Activated naive CD4-positive, alpha-beta T cell treated with anti-CD3 and anti-CD28 coated beads for 36 hours (primary cell): ENCODE measurements at places on chromosomes 6 and 20.

GRCh38 chr20:53980031-53980465 lies 90.3 kb downstream of the BCAS1 start:
- no peak for DNase-seq
- H3K27me3 ChIP-seq = peaks cover 3% of the 10 kb centered on the region
- no peaks in the 10 kb centered on the region for H3K4me1 ChIP-seq
- no peaks in the 10 kb centered on the region for H3K36me3 ChIP-seq
- no peak overlapping the region for H3K4me3 ChIP-seq

- no peaks in the 10 kb centered on the region for H3K4me1 ChIP-seq
- no peak for DNase-seq
- no peak overlapping the region for H3K27ac ChIP-seq
- H3K27me3 ChIP-seq = no peaks in the 10 kb centered on the region
Observed at GRCh38 chr20:12435268-12435667, 517.6 kb downstream of the BTBD3 start.

DNA sequence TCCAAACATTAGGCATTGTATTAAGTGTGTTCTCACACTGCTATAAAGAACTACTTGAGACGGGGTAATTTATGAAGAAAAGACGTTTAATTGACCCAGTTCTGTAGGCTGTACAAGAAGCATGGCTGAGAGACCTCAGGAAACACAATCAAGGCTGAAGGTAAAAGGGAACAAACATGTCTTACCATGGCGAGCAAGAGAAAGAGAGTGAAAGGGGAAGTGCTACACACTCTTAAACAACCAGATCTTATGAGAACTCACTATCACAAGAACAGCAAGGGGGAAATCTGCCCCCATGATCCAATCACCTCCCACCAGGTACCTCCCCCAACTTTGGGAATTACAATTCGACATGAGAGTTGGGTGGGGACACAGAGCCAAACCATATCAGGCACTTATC lies 86.6 kb upstream of the TOP1 start:
- no peaks in the 10 kb centered on the region for H3K4me1 ChIP-seq
- H3K27me3 ChIP-seq = no peaks in the 10 kb centered on the region
- H3K4me3 ChIP-seq = no peak overlapping the region
- no peak for DNase-seq

GRCh38 chr6:31631681-31632278 lies 11.3 kb downstream of the PRRC2A start:
- H3K4me3 ChIP-seq = no peak overlapping the region
- H3K27me3 ChIP-seq = no peaks in the 10 kb centered on the region
- DNase-seq = no peak
- no peak overlapping the region for H3K27ac ChIP-seq

- H3K4me3 ChIP-seq = no peak overlapping the region
- no peak for DNase-seq
- H3K36me3 ChIP-seq = no peaks in the 10 kb centered on the region
- H3K4me1 ChIP-seq = no peaks in the 10 kb centered on the region
- peaks cover 2% of the 10 kb centered on the region for H3K27me3 ChIP-seq
Observed at GRCh38 chr20:32072168-32072750, 20.2 kb downstream of the HCK start.

DNA sequence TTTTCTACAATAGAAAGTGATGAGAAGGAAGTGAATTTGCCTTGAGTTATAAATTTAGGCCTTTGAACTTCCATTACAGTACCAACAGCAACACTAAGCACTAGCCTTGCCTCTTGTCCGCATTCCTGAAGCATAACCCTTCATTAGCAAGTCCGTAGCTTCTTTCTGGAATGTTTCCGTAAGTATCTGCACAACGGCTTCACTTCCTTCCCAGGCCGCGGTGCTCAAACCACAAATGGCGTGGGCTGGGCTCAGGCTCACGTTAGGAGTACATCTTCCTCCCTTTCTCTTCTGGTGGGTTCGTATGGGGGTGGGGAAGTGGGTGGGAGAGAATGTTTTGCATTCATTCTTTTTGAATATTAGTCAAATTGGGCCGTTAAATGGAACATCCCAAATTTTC lies 193.8 kb upstream of the SNX9 start:
- H3K27ac ChIP-seq = no peak overlapping the region
- peaks cover 5% of the 10 kb centered on the region for H3K4me1 ChIP-seq
- no peaks in the 10 kb centered on the region for H3K36me3 ChIP-seq
- H3K27me3 ChIP-seq = no peaks in the 10 kb centered on the region
- H3K4me3 ChIP-seq = no peak overlapping the region
- DNase-seq = peak; percentile 15

DNA sequence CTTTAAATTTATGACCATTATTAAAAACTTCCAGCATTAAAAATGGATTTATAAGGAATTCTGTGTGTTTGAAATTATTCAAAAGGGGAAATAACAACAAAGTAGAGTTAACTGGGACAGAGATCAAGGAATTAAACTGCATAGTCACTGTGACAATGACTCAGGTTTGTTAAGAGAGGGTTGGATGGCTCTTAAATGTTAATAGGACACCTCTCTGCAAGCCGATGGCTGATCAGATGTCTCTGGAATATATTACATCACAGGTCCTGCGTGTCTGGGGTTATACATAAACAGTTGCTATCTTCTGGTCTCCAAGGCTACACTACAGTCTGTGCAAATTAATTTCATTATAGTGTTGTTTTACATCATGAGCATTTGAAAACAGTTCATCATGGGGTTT lies 574.3 kb downstream of the COL12A1 start:
- no peak overlapping the region for H3K4me3 ChIP-seq
- no peaks in the 10 kb centered on the region for H3K27me3 ChIP-seq
- DNase-seq = no peak
- H3K4me1 ChIP-seq = no peaks in the 10 kb centered on the region
- H3K36me3 ChIP-seq = no peaks in the 10 kb centered on the region
- no peak overlapping the region for H3K27ac ChIP-seq

GRCh38 chr20:23419995-23420901 lies 1.0 kb downstream of the NAPB start:
- peak overlapping the region; percentile 81 for H3K4me3 ChIP-seq
- peaks cover 3% of the 10 kb centered on the region for H3K36me3 ChIP-seq
- H3K27me3 ChIP-seq = peaks cover 2% of the 10 kb centered on the region
- peak; percentile 61 for DNase-seq
- peak overlapping the region; percentile 75 for H3K27ac ChIP-seq
- H3K4me1 ChIP-seq = peaks cover 30% of the 10 kb centered on the region

DNA sequence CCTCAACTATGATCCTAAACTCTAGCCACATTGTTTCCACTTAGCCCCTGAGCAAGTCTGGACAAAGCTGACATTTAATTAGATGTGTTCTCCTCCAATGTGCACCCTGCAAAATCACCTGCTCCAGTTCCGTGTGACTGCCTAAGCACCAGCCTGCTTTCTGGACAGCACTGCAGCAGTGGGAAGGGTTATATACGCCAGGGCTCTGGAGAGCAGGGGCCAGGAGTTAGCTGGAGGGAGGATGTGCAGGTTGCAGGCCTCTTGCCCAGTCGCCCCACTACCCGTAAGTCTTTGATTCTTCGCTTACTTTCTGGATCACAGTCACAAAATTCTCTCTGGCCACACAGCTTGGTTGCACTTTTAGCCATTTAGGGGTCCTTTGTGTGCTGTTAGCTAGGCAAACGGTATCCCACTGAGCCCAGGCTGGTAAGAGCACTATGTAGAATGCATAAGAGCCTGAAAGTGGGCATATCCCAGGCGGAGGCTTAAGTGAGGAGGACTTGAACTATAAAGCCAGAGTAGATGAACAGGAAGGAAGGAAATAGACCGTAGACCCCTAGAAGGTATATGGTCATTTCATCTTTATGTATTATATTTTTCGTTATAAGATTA lies 10.7 kb upstream of the PLEKHG1 start:
- no peak overlapping the region for H3K4me3 ChIP-seq
- H3K27ac ChIP-seq = no peak overlapping the region
- no peaks in the 10 kb centered on the region for H3K4me1 ChIP-seq

- no peak overlapping the region for H3K4me3 ChIP-seq
- no peaks in the 10 kb centered on the region for H3K36me3 ChIP-seq
- no peak overlapping the region for H3K27ac ChIP-seq
- DNase-seq = no peak
- no peaks in the 10 kb centered on the region for H3K27me3 ChIP-seq
Observed at GRCh38 chr6:163001330-163001729, 273.6 kb downstream of the PACRG start.

DNA sequence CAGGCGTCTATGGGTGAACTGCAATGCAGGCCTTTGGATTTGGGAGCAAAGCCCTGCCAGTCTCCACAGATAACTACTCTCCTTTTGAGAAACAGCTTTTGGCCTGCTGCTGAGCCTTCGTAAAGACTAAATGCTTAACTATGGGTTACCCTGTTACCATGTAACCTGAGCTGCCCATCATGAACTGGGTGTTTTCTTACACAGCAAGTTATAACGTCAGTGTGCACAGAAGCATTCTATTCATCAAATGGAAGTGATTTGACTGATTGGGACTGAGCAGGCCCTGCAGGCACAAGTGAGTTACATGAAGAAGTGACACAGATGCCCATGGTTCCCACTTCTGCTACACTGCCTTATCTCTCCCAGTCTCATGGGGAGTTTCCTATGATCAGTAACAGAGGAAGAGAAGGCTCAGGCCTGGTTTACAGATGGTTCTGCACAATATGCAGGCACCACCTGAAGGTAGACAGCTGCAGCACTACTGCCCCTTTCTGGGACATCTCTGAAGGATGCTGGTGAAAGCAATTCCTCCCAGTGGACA lies 319.1 kb downstream of the CD83 start:
- no peaks in the 10 kb centered on the region for H3K27me3 ChIP-seq
- no peaks in the 10 kb centered on the region for H3K4me1 ChIP-seq
- no peak overlapping the region for H3K27ac ChIP-seq
- DNase-seq = no peak
- H3K4me3 ChIP-seq = no peak overlapping the region
- no peaks in the 10 kb centered on the region for H3K36me3 ChIP-seq

- H3K4me3 ChIP-seq = no peak overlapping the region
- H3K36me3 ChIP-seq = no peaks in the 10 kb centered on the region
- peaks cover 2% of the 10 kb centered on the region for H3K27me3 ChIP-seq
Observed at GRCh38 chr6:36358226-36358915, 21.7 kb upstream of the BNIP5 start.

GRCh38 chr20:20955892-20956291 lies 150.3 kb downstream of the LINC00237 start:
- no peaks in the 10 kb centered on the region for H3K4me1 ChIP-seq
- peaks cover 24% of the 10 kb centered on the region for H3K27me3 ChIP-seq
- no peak for DNase-seq
- no peak overlapping the region for H3K4me3 ChIP-seq
- no peaks in the 10 kb centered on the region for H3K36me3 ChIP-seq

DNA sequence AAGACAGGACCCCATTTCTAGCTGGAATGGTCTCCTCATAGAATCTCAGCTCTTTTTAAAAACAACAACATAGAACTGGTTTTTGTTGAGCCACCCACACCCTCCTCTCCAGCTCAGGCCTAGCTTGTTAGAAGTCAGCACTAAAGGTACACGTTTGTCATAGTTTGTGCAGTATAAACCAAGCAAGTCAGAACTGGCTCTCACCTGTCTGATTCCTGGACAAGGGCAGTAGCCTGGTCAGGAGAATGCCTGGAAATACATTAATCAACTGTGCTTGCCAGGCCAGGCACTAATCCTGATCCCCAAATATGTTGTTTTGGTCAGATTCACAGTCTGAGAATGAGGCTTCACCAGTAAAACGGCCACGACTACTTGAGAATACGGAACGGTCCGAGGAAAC lies 296.7 kb downstream of the ZFAND3 start:
- no peaks in the 10 kb centered on the region for H3K27me3 ChIP-seq
- peaks cover 2% of the 10 kb centered on the region for H3K4me1 ChIP-seq
- no peak overlapping the region for H3K4me3 ChIP-seq
- no peak for DNase-seq
- peaks cover 5% of the 10 kb centered on the region for H3K36me3 ChIP-seq

- H3K27me3 ChIP-seq = no peaks in the 10 kb centered on the region
- H3K4me3 ChIP-seq = no peak overlapping the region
- H3K4me1 ChIP-seq = no peaks in the 10 kb centered on the region
- no peaks in the 10 kb centered on the region for H3K36me3 ChIP-seq
Observed at GRCh38 chr20:33108661-33109060, 29.2 kb downstream of the BPIFB4 start.

DNA sequence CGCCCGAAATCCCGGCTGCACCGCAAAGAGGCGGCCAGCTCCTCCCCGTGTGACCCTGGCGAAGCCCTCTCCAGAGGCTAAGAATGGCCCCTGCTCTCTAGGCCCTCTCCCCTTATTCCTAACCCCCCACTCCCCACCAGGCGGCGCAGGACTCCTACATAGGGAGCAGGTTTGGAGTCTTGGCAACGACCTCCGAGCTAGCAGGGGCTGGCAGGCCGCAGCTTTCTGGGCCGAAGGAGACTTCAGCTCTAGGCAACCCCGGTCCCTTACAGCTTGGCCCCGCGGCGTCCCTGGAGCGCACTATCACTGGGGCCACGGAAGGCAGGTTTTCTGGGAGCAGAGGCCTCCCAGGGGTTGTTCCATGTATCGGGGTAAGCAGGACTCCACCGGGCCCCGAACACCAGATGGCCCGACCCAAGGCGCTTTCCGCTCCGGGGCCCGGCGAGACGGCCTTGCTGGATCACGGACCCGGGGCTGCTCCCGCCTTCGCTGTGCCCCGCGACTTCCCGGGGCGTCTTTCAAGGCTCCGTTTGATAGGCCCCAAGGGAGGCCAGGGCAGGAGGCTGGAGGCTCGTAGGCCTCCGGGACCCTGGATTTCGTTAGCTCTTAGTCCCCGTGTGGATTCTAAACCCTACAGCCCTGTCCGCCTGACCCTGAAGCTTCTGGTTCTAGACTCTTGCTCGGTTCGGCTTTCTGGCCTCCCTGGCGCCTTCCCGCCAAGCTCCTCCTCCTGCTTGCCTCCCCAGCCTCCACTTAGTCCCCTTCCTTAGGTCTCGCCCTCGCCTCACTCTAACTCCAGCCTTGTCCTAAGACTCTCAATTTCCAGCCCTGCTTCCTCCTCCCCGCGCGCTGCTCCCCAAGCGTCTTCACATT lies 1.9 kb downstream of the SLC32A1 start:
- H3K36me3 ChIP-seq = no peaks in the 10 kb centered on the region
- peaks cover 57% of the 10 kb centered on the region for H3K4me1 ChIP-seq
- DNase-seq = peak; percentile 76

GRCh38 chr6:97085772-97086171 lies 161.2 kb downstream of the KLHL32 start:
- H3K27me3 ChIP-seq = no peaks in the 10 kb centered on the region
- peaks cover under 1% of the 10 kb centered on the region for H3K4me1 ChIP-seq
- no peaks in the 10 kb centered on the region for H3K36me3 ChIP-seq
- DNase-seq = no peak

GRCh38 chr6:6931071-6932025 lies 176.4 kb upstream of the RREB1 start:
- H3K27ac ChIP-seq = no peak overlapping the region
- H3K4me3 ChIP-seq = no peak overlapping the region
- H3K27me3 ChIP-seq = peaks cover 11% of the 10 kb centered on the region
- no peak for DNase-seq
